Activated T-helper 1 cell treated with anti-CD3 and anti-CD28 coated beads, Interleukin-12 subunit alpha, Interleukin-12 subunit beta, Interleukin-2, Interleukin-4 antibody, amounts not matched to agents 30 ng/mL and 10 ng/mL and 1 ng/mL, durations not matched to agents 14 hours and 24 hours and 36 hours (primary cell): ENCODE measurements at places on chromosomes 7 and 10. TPM values are rescaled to one million over a fixed set of nuclear protein-coding genes. Genes with fewer than 3 reads are reported as not detected.

The LRRD1 gene
- total RNA-seq: not detected in 2 replicates

GRCh38 chr7:158018098-158018762 is 569.4 kb downstream of the PTPRN2 start:
- H3K4me1 ChIP-seq: no peaks in the 10 kb centered on the region
- H3K27ac ChIP-seq: no peak overlapping the region
- no peak for DNase-seq
- H3K27me3 ChIP-seq: no peaks in the 10 kb centered on the region
- H3K4me3 ChIP-seq: no peak overlapping the region
- no peaks in the 10 kb centered on the region for H3K36me3 ChIP-seq

- no peaks in the 10 kb centered on the region for H3K27me3 ChIP-seq
- no peak overlapping the region for H3K27ac ChIP-seq
- no peak for DNase-seq
- no peaks in the 10 kb centered on the region for H3K4me1 ChIP-seq
Measured at GRCh38 chr10:114437473-114438292, 33.4 kb upstream of the AFAP1L2 start.

DNA sequence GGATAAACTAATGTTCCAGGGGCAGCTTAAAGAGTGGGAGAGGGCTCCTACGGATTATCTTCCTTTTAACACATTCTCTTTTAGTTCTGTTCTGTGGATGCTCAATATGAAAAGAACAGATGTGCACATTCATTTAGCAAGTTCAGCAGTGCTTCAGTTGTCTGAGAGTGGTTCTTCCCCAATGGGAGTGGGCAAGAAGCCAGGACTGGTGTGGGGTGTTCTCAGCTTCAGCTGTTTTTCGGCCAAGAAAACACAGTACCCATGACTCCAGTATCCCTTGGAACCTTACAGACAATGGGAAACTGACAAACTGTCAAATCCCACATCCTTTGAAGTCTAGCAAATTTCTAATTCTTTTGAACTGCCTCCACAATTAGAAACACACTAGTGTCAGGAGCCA is 71.5 kb upstream of the LRRC17 start:
- no peak overlapping the region for H3K4me3 ChIP-seq
- H3K27ac ChIP-seq: no peak overlapping the region
- DNase-seq: no peak

The HIBADH gene
- total RNA-seq: 21.0 and 21.2 TPM in 2 replicates

GRCh38 chr7:24866004-24866615 is 108.8 kb upstream of the GSDME start:
- H3K36me3 ChIP-seq: peaks cover 75% of the 10 kb centered on the region
- H3K4me1 ChIP-seq: peaks cover 60% of the 10 kb centered on the region
- H3K27me3 ChIP-seq: no peaks in the 10 kb centered on the region
- peak overlapping the region; percentile 9 for H3K4me3 ChIP-seq
- no peak for DNase-seq

GRCh38 chr10:101008823-101009423 is 9.3 kb downstream of the LZTS2 start:
- H3K36me3 ChIP-seq: peaks cover 2% of the 10 kb centered on the region
- H3K4me3 ChIP-seq: no peak overlapping the region
- peaks cover 10% of the 10 kb centered on the region for H3K4me1 ChIP-seq
- peaks cover 6% of the 10 kb centered on the region for H3K27me3 ChIP-seq
- H3K27ac ChIP-seq: no peak overlapping the region
- no peak for DNase-seq

The COL17A1 gene
- total RNA-seq: not detected in 2 replicates

- H3K4me1 ChIP-seq: peaks cover 39% of the 10 kb centered on the region
- H3K27me3 ChIP-seq: no peaks in the 10 kb centered on the region
- peaks cover 15% of the 10 kb centered on the region for H3K36me3 ChIP-seq
- H3K27ac ChIP-seq: no peak overlapping the region
- DNase-seq: no peak
Measured at GRCh38 chr10:119263951-119264617, 56.7 kb downstream of the GRK5 start.

The IQCE gene
- 10.5 and 11.1 TPM in 2 replicates for total RNA-seq

DNA sequence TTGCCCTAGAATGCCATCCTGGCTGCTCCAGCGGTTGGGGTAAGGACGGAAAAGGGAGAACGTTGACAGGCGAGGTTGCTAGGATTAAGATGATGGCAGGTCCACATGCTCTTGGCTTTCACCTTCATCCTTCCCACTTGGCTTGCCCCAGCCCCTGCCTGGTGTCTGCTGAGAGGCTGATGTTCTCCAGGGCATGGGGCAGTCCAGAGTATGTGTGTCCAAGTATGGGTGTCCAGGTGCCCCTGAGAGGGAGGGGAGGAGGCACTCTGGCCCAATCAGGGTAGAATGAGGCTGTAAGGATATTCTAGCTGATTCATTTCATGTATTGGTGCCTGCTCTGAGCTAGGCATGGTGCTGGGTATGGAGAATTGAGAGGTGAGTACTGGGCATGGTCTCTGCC is 12.6 kb downstream of the NEURL1 start:
- H3K27me3 ChIP-seq: peaks cover 34% of the 10 kb centered on the region
- no peak overlapping the region for H3K27ac ChIP-seq
- DNase-seq: no peak

- no peaks in the 10 kb centered on the region for H3K36me3 ChIP-seq
- DNase-seq: no peak
- H3K4me1 ChIP-seq: no peaks in the 10 kb centered on the region
- peaks cover 2% of the 10 kb centered on the region for H3K27me3 ChIP-seq
- H3K27ac ChIP-seq: no peak overlapping the region
- no peak overlapping the region for H3K4me3 ChIP-seq
Measured at GRCh38 chr7:37759526-37759925, 76.0 kb downstream of the GPR141 start.

GRCh38 chr10:14873090-14873760 is 5.4 kb upstream of the SUV39H2 start:
- H3K27ac ChIP-seq: no peak overlapping the region
- H3K4me1 ChIP-seq: peaks cover 26% of the 10 kb centered on the region
- peaks cover 14% of the 10 kb centered on the region for H3K36me3 ChIP-seq
- no peak overlapping the region for H3K4me3 ChIP-seq
- no peak for DNase-seq

The PTPRN2 gene
- 0.41 and 0.47 TPM in 2 replicates for total RNA-seq

- peaks cover 4% of the 10 kb centered on the region for H3K27me3 ChIP-seq
- H3K27ac ChIP-seq: peak overlapping the region; percentile 75
- DNase-seq: no peak
- peaks cover 14% of the 10 kb centered on the region for H3K36me3 ChIP-seq
- peaks cover 81% of the 10 kb centered on the region for H3K4me1 ChIP-seq
- H3K4me3 ChIP-seq: no peak overlapping the region
Measured at GRCh38 chr7:105810556-105810955, 65.8 kb downstream of the ATXN7L1 start.

DNA sequence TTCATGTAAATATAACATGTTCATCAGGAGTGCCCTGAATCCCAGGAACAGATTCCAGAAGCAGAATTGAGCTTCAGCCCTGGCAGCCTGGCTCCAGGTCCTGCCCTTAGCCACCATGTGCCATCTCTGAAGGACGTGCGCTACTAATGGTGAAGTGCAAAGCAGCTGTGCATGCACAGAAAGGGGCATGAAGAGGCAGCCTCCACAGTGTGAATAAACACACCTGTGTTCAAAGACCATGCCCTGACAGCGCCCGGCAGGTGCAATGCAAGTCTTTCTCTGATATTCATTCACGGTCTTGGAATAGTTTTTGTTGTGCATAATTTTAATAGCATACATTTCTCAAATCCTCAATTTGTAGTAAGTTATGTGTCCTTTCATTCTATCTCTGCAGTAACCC is 250.4 kb upstream of the TCERG1L start:
- H3K27ac ChIP-seq: no peak overlapping the region
- no peak for DNase-seq
- H3K4me1 ChIP-seq: no peaks in the 10 kb centered on the region
- no peak overlapping the region for H3K4me3 ChIP-seq
- H3K36me3 ChIP-seq: no peaks in the 10 kb centered on the region

GRCh38 chr10:34109952-34110702 is 705.0 kb downstream of the PARD3 start:
- H3K4me3 ChIP-seq: no peak overlapping the region
- H3K4me1 ChIP-seq: peaks cover 5% of the 10 kb centered on the region
- no peak for DNase-seq
- H3K27me3 ChIP-seq: peaks cover 1% of the 10 kb centered on the region
- H3K27ac ChIP-seq: no peak overlapping the region

DNA sequence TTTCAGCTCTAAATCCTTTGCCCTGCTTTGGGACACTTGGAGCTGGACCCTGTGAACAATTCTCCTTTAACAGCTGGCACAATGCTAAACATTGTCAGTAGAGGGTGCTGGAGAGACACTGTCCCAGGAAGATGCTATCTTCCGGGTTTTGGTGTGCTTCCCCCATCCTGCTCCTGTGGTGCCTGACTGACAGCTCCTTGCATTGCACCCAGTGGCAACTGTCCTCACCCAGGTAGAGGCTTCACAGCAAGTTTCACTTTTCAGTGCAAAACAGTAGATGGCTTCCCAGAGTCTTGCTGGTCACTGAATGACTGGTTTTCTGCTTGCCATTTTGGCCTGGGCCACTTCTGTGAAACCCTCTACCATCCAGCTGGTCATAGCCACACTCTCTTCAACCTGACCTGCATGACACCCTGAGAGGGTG is 77.3 kb downstream of the CDC14C start:
- H3K4me1 ChIP-seq: no peaks in the 10 kb centered on the region
- H3K27ac ChIP-seq: no peak overlapping the region
- peak; percentile 2 for DNase-seq
- H3K36me3 ChIP-seq: no peaks in the 10 kb centered on the region

DNA sequence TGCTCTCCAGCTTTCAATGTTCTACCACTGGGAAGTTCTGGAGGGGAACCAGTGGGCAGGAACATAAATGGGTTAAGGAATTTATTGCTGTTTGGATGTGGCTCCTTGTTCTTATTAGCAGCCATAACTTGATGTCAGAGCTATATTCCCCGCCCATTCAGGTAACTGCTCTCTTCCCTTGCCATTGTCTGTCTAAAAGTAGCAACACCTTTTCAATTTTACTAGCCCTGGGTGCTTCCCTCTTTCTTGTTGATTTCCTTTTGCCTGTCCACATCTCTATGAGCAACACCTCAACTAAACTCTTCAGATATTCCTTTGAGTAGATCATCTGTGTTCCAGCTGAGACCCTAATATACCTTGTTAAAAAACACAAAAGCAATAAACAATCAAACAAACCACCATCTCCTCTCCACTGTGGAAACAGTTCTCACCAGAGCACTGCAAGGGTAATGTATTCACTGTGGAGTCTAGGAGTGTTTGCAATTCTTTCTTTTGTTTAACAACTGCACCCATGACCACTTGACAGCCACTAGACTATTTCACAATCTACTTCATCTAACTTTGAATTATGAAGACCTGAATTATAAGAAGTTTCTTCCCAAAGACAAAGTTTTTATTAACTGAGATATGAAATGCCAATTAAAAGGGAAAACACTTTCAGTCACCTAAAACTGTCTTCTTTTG is 436.7 kb downstream of the IPMK start:
- no peaks in the 10 kb centered on the region for H3K36me3 ChIP-seq
- H3K27ac ChIP-seq: no peak overlapping the region
- no peak overlapping the region for H3K4me3 ChIP-seq
- H3K27me3 ChIP-seq: no peaks in the 10 kb centered on the region
- no peak for DNase-seq
- H3K4me1 ChIP-seq: no peaks in the 10 kb centered on the region

The STAG3 gene
- 25.0 and 30.6 TPM in 2 replicates for total RNA-seq

DNA sequence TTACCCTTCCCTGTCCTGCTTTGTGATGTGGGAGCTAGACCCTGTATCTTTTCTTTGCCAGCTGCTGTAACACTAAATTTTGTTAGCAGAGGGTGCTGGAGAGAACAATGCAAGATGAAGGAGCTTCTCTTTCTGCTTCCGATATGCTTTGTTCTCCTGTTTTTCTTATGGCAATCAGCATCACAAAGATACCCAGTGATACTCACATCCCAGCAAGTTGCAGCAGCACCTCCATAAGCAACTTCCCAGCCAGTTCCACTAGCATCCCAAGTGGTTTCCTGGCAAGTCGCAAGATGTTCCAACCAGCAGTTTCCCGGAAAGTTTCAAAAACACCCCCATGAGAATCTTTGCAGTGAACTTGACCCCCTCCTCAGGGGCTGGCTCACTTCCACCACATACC is 148.6 kb downstream of the IMMP2L start:
- no peaks in the 10 kb centered on the region for H3K36me3 ChIP-seq
- H3K27ac ChIP-seq: no peak overlapping the region
- no peak overlapping the region for H3K4me3 ChIP-seq
- DNase-seq: no peak

DNA sequence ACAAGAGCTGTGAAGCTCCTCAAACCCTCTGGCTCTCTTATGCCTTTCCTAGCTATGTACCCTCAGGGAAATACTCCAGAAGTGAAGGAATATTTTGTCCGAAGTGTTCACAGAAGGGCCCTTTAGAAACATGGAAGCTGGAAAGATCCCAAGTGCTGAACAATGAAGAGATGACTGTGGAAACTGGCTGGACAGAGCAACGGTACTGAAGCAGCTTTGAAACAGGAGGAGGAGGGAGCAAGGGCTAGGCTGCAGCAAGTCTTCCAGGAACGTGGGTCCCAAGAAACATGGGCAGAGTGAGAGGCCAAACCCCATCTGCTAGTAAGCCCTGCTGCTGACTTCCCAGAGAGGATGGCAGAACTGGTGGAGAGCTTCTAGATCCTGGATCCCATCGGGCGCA is 3.0 kb upstream of the PSAP start:
- peaks cover 25% of the 10 kb centered on the region for H3K4me1 ChIP-seq
- no peak overlapping the region for H3K4me3 ChIP-seq
- no peaks in the 10 kb centered on the region for H3K36me3 ChIP-seq
- no peaks in the 10 kb centered on the region for H3K27me3 ChIP-seq

DNA sequence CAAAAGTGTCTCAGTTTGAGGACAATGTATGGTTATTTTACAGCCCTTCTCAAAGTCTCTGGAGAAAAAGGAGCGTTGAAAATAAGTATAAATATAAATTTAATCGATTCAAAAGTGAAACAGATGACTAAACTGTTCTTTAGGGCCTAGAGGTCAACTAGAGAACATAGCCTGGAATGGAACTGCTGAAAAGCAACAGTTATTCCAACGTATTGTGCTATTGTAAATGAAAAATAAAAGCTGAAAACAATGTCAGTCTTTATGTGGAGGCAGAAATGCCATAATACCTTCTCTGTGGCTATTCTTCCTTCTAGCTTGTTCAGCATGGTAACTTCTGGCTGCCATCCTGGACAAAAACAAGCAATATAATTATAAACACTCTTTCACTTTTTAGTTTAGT is 362.5 kb downstream of the ARL4A start:
- H3K4me1 ChIP-seq: no peaks in the 10 kb centered on the region
- H3K27me3 ChIP-seq: peaks cover 7% of the 10 kb centered on the region
- no peak for DNase-seq
- H3K36me3 ChIP-seq: no peaks in the 10 kb centered on the region
- no peak overlapping the region for H3K27ac ChIP-seq
- H3K4me3 ChIP-seq: no peak overlapping the region

DNA sequence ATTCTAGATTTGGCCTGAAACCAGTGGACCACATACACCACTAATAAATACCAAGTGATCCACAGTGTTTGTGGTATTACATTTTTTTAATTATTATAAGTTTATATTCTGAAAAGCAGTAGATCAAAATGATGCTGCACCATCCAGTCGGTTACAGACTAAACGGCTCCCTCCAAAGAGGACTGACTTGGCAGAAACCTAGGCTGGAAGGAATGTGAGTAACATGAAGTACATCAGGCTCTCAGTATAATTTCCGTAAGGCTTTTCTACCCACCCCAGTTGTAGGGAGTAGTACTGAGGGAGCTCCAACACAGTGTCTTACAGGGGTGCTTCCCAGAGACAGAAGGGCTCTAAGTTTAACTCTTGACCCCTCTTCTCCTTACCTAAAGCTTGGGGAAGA is 119.5 kb downstream of the TRRAP start:
- H3K27ac ChIP-seq: no peak overlapping the region
- no peaks in the 10 kb centered on the region for H3K27me3 ChIP-seq
- no peak overlapping the region for H3K4me3 ChIP-seq
- H3K36me3 ChIP-seq: peaks cover 36% of the 10 kb centered on the region
- DNase-seq: no peak

The ACBD7 gene
- 2.3 and 2.7 TPM in 2 replicates for total RNA-seq
